Large intestine (tissue), 12 donors: ENCODE measurements at places on chromosomes 5 and 9.
A peak's percentile ranks its signal among the peaks of the same experiment; 100 is the strongest.

DNA sequence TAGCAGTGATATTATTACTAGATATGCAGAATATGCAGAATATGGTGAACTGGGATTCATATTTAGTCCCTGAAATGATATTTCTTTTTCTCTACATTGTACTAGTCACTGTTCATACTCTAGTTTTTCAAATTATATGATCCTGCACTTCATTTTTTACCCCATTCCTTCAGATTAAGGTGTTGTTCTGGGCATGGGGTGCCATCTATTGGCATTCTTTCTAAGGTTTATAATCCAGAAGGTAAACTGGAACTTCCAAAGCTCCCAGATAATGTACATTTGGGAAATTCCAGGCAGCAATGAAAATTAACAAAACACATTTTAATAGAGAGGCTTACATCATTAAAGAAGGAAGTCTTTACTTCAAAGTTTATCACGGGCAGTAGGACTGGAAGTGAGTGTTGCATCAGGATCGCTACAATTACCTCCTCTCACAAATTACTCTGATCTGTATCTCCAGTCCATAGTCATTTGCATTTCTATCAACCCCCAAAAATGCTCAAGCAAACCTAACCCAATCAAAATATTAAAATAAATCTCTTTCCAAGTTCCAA is 12.5 kb downstream of the RFX3 start:
- H3K27me3 ChIP-seq, result no peaks in the 10 kb centered on the region
- H3K4me3 ChIP-seq, result no peak overlapping the region
- H3K36me3 ChIP-seq, result no peaks in the 10 kb centered on the region
- DNase-seq, result no peak

GRCh38 chr5:122442938-122443337 is 130.9 kb downstream of the SNCAIP start:
- H3K4me1 ChIP-seq, result no peaks in the 10 kb centered on the region
- no peak overlapping the region for H3K27ac ChIP-seq
- no peak overlapping the region for H3K4me3 ChIP-seq
- H3K27me3 ChIP-seq, result peaks cover 4% of the 10 kb centered on the region
- H3K36me3 ChIP-seq, result peaks cover 13% of the 10 kb centered on the region

DNA sequence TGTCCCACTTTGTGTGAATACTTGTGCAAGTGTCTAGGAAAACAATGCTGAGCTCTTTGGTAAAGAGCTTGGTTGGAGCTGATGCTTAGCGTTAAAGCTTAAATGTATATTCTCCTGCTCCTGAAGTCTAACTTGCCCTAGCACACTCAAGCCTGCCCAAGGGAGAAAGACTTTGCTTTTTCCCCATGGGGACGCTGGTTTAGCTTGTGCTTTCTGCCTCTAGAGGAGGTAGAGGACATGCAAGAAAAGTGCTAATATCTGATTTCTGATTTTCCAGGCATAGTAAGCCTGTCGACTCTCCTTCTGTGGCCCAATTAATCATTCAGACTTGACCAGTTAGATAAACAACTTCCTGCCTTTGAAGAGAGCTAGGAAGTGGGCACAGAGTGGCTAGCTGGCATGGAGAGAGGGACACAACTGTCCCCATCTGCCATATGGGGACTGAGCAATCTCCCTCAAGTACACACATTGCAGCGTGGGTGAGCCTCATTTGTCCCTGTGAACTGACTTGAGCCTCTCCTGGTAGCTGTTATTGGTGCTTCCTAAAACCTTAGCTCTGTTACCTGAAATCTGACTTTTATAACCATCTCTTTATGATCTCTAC is 348.4 kb downstream of the BRINP1 start:
- no peaks in the 10 kb centered on the region for H3K4me1 ChIP-seq
- H3K36me3 ChIP-seq, result no peaks in the 10 kb centered on the region
- H3K4me3 ChIP-seq, result no peak overlapping the region

DNA sequence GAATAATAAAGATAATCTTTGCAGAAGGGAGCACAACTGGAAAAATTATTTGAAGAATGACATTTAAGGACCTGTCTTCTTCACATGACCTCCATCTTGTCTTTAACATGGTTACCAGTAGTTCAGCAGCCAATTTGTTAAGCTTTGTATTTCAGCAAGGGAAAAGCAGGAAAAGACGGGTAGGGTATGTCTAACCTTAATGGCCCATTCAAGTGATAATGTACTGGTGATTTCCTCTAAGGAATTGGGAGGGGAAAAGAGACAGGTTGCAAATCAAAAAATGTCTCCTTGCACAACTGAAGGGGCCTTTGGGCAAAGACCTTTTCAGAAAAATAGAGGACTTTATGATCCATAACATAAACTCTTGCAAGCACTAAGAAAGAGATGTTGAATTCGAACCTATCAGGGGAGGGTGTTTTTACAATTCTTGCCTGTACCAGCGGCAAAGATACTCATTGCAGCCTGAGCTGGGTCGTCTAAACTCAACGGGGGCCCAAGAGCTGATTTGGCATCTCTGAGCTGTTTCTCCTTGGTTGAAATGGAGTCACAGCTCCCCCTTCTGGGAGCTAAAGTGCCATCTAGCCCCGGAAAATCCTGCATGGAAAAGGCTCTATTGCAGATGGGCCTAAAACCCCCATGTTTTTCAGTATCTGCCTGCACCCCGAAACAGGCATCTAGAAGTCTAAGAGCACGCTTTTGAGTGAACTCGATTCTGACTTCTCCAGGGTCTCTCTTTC is 3.8 kb downstream of the BRINP1 start:
- no peak overlapping the region for H3K4me3 ChIP-seq
- H3K36me3 ChIP-seq, result no peaks in the 10 kb centered on the region
- no peak for DNase-seq
- H3K27ac ChIP-seq, result no peak overlapping the region

- H3K27me3 ChIP-seq, result no peaks in the 10 kb centered on the region
- H3K4me1 ChIP-seq, result peaks cover 14% of the 10 kb centered on the region
- DNase-seq, result no peak
- H3K27ac ChIP-seq, result peak overlapping the region; percentile 9
Observed at GRCh38 chr5:32230356-32231099, 56.4 kb upstream of the GOLPH3 start.

GRCh38 chr9:24731754-24732153 is 186.1 kb upstream of the IZUMO3 start:
- no peak overlapping the region for H3K4me3 ChIP-seq
- no peaks in the 10 kb centered on the region for H3K4me1 ChIP-seq
- H3K27me3 ChIP-seq, result no peaks in the 10 kb centered on the region
- no peaks in the 10 kb centered on the region for H3K36me3 ChIP-seq
- H3K27ac ChIP-seq, result no peak overlapping the region
- DNase-seq, result no peak

- H3K4me3 ChIP-seq, result no peak overlapping the region
- H3K27ac ChIP-seq, result no peak overlapping the region
- no peaks in the 10 kb centered on the region for H3K36me3 ChIP-seq
- no peaks in the 10 kb centered on the region for H3K27me3 ChIP-seq
Observed at GRCh38 chr5:2250365-2250950, 367.7 kb upstream of the IRX4 start.

DNA sequence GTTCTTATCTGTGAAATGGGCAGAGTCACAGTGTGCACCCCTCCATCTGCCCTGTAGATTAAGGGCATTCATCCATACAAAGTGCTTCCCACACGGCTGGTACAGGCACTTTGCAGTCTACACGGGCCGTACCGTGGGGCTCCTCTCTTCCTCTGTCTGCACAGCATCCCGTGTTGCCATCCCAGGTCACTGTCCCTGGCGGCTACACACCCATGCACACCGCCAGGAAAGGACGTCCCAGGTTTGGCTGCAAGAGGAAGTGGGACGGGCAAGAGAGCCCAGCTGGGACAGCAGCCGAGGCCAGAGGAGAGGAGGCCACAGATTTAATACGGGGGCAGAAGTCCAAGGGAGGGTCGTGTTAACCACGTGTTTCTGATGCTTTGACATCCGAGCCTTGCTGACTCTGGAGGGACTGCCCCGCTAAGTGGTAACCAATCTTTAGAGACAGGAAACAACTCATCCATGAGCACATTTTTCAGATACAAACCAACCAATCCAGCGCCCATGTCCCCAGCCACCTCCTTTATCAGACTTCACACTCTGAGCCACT is 120.0 kb downstream of the ZNF354C start:
- no peak overlapping the region for H3K4me3 ChIP-seq
- H3K36me3 ChIP-seq, result no peaks in the 10 kb centered on the region
- H3K27ac ChIP-seq, result no peak overlapping the region
- no peaks in the 10 kb centered on the region for H3K27me3 ChIP-seq
- H3K4me1 ChIP-seq, result no peaks in the 10 kb centered on the region

DNA sequence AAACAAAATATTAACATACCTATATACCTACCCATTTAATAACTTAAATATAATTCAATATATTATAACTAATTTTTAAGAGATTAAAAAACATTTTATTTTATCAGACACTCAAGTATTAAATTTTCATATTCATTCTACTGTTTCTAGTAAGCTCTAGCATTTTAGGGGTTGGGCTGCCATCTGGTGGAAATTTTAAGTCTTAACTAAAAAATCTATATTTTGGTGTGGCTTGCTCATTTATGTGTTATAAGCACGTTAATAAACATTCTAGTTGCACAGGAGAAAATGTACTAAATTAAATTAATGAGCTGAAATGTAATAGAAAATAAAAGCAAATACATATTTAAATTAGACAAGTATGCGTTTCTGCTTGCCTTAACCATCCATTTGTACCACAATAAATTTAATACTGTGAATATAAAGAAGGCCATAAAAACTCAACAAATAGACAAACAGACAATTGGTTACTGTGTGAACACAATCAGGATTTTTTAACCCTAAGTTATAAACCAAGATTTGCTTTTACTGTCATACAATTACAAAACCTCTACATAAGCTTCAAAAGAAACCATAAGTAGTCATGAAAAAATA is 1728.3 kb upstream of the CDH9 start:
- H3K4me3 ChIP-seq, result no peak overlapping the region
- no peaks in the 10 kb centered on the region for H3K27me3 ChIP-seq
- peak; percentile 0 for DNase-seq
- H3K4me1 ChIP-seq, result no peaks in the 10 kb centered on the region
- no peak overlapping the region for H3K27ac ChIP-seq

GRCh38 chr9:128683340-128684064 is 5.5 kb upstream of the SET start:
- no peaks in the 10 kb centered on the region for H3K36me3 ChIP-seq
- H3K4me1 ChIP-seq, result peaks cover 41% of the 10 kb centered on the region
- peak; percentile 81 for DNase-seq
- H3K27me3 ChIP-seq, result no peaks in the 10 kb centered on the region

GRCh38 chr9:71929223-71929622 is 17.8 kb downstream of the C9orf85 start:
- no peaks in the 10 kb centered on the region for H3K4me1 ChIP-seq
- H3K27me3 ChIP-seq, result no peaks in the 10 kb centered on the region
- H3K4me3 ChIP-seq, result no peak overlapping the region
- no peaks in the 10 kb centered on the region for H3K36me3 ChIP-seq
- DNase-seq, result no peak

GRCh38 chr5:109370343-109370742 is 39.4 kb downstream of the PJA2 start:
- peaks cover 25% of the 10 kb centered on the region for H3K36me3 ChIP-seq
- no peaks in the 10 kb centered on the region for H3K27me3 ChIP-seq
- no peak overlapping the region for H3K4me3 ChIP-seq

GRCh38 chr9:69171049-69171448 is 3.0 kb upstream of the TJP2 start:
- peaks cover 4% of the 10 kb centered on the region for H3K4me1 ChIP-seq
- DNase-seq, result no peak
- no peak overlapping the region for H3K4me3 ChIP-seq
- H3K27ac ChIP-seq, result no peak overlapping the region
